ENCODE measurements at places on chromosomes 12 and 14. TPM values are rescaled to one million over a fixed set of nuclear protein-coding genes. Genes with fewer than 3 reads are reported as not detected.

GRCh38 chr12:119208626-119209061, 29.9 kb downstream of the HSPB8 start:
- no peak overlapping the region for H3K4me3 ChIP-seq
- peak; percentile 4 for DNase-seq
- no peaks in the 10 kb centered on the region for H3K36me3 ChIP-seq

DNA sequence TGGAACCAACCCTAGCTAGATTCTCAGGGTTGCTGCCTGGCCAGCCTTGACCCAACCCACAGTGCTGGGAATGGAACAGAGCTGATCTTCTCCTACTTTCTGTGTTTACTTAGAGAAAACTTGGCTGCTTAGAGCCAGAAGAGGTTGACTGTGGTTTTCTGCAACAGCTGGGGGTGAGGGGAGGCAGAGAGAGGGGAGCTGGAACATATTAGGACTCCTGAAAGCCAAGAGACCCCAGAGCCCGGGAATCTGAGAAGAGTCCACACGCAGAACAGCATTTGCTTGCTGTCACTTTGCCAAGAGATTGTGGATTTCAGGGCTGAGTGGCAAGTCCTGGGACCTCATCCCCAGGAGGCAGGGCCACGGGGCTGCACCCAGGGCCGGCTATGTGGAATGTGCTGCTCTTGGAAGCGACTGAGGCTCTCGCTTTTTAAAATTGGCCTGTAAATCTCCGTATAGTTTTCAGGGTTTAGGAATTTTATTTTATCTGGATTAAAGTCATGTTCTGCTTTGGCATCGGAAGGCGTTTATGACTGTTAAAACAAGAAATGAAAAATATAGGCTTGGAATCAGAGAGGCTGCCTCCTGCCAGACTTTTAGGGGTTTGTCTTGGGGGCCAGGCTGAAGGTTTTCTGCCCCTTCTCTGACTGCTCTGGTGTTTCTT, 22.3 kb upstream of the MED13L start:
- no peaks in the 10 kb centered on the region for H3K36me3 ChIP-seq
- peaks cover 7% of the 10 kb centered on the region for H3K4me1 ChIP-seq
- H3K27me3 ChIP-seq: no peaks in the 10 kb centered on the region
- no peak overlapping the region for H3K4me3 ChIP-seq
- DNase-seq: no peak

Gene ZNF385A
- total RNA-seq: 1.8 TPM

Gene CCDC184
- not detected for total RNA-seq
